ENCODE measurements at places on chromosomes 11 and 22. TPM values are rescaled to one million over a fixed set of nuclear protein-coding genes. Genes with fewer than 3 reads are reported as not detected.

ART1 gene
- not detected for total RNA-seq

CALCB gene
- total RNA-seq = not detected

BARX2 gene
- total RNA-seq = 3.9 TPM

ZPR1 gene
- total RNA-seq = 139 TPM

LARGE2 gene
- total RNA-seq = 1.4 TPM

CCDC15 gene
- 2.8 TPM for total RNA-seq

FAT3 gene
- total RNA-seq = 0.33 TPM

C11orf65 gene
- 0.18 TPM for total RNA-seq

TMEM151A gene
- total RNA-seq = 11.0 TPM

OR5J2 gene
- total RNA-seq = not detected

C11orf87 gene
- total RNA-seq = not detected

SPA17 gene
- 10.1 TPM for total RNA-seq

OR52A1 gene
- not detected for total RNA-seq

OR5B2 gene
- not detected for total RNA-seq

OR51B4 gene
- not detected for total RNA-seq

KIAA1671 gene
- total RNA-seq = 48.1 TPM

KCTD21 gene
- total RNA-seq = 9.7 TPM

CASP5 gene
- not detected for total RNA-seq

RFPL2 gene
- not detected for total RNA-seq

GGTLC3 gene
- not detected for total RNA-seq

DEAF1 gene
- total RNA-seq = 105 TPM

B3GAT3 gene
- 68.2 TPM for total RNA-seq

PLA2G3 gene
- total RNA-seq = not detected

C22orf23 gene
- total RNA-seq = 0.49 TPM

APOL5 gene
- not detected for total RNA-seq

SMTNL1 gene
- not detected for total RNA-seq

BAIAP2L2 gene
- total RNA-seq = 0.18 TPM

IL18 gene
- 22.5 TPM for total RNA-seq

UCP2 gene
- 68.8 TPM for total RNA-seq

TRIM51G gene
- not detected for total RNA-seq

ART5 gene
- total RNA-seq = 12.8 TPM

SYCE3 gene
- total RNA-seq = not detected

MICAL2 gene
- total RNA-seq = 199 TPM

ATXN10 gene
- 184 TPM for total RNA-seq

CDHR5 gene
- total RNA-seq = not detected

C11orf91 gene
- total RNA-seq = 1.3 TPM

DERL3 gene
- total RNA-seq = 1.0 TPM

KRTAP5-9 gene
- total RNA-seq = not detected

SULT4A1 gene
- 12.0 TPM for total RNA-seq

EFEMP2 gene
- 23.7 TPM for total RNA-seq

KCNJ1 gene
- not detected for total RNA-seq

C1QTNF5 gene
- total RNA-seq = not detected

MAP6 gene
- total RNA-seq = 0.21 TPM

GLYATL1 gene
- total RNA-seq = not detected

MUC15 gene
- not detected for total RNA-seq

TPH1 gene
- total RNA-seq = 0.05 TPM

SVIP gene
- total RNA-seq = 13.4 TPM

KRTAP5-2 gene
- not detected for total RNA-seq

OTOG gene
- total RNA-seq = not detected

MYBPC3 gene
- total RNA-seq = not detected

Measured in Panc1 (cell line).